Stimulated activated CD4-positive, alpha-beta T cell treated with anti-CD3 and anti-CD28 coated beads, Interleukin-1b, Interleukin-23, amount 100 ng/mL, for 4 hours (primary cell): ENCODE measurements at places on chromosomes 7 and 10.

GRCh38 chr7:44306606-44307005 lies 18.8 kb downstream of the CAMK2B start:
- no peak for DNase-seq

DNA sequence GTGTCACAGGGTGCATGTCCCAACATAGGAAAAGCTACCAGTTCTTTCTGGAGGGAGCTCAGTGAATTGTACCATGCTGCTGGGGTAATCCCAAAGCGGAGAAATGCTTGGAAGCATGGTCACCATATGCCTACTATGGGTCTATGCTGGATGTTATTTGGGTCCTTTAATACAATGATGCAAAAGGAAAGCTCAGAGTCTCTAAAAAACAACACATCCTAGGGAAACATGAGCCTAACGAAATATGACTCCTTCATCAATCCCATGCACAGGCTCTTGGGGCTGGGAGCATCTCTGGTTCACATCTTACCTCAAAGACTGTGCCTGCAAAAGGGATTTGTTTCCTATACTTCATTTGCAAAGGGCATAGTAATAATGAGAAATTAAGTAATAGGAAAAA lies 65.2 kb downstream of the CUBN start:
- DNase-seq = no peak

GRCh38 chr7:45153233-45153632 lies 4.4 kb upstream of the RAMP3 start:
- DNase-seq = no peak

- no peak for DNase-seq
These were observed 122.7 kb upstream of the TMEM229A start for GRCh38 chr7:124155432-124156022.
